C1 segment of cervical spinal cord (tissue), 14 donors: ENCODE measurements at places on chromosomes 7 and 10.

DNA sequence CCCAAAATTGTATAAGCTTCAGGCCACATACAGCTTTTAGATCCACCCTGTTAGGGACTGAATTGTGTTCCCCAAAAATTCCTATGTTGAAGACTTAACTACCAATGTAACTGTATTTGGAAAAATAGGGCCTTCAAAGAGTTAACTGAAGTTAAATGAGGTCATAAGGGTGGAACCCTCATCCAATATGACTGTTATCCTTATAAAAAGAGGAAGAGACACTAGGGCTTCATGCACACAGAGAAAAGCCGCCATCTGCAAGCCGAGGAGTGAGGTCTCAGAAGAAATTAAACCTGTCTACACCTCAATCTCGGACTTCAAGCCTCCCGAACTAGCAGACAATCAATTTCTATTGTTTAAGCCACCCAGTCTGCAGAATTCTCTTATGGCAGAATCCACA lies 317.9 kb upstream of the NFE2L3 start:
- no peak for DNase-seq

GRCh38 chr7:106766551-106766950 lies 98.5 kb upstream of the PIK3CG start:
- DNase-seq: no peak

DNA sequence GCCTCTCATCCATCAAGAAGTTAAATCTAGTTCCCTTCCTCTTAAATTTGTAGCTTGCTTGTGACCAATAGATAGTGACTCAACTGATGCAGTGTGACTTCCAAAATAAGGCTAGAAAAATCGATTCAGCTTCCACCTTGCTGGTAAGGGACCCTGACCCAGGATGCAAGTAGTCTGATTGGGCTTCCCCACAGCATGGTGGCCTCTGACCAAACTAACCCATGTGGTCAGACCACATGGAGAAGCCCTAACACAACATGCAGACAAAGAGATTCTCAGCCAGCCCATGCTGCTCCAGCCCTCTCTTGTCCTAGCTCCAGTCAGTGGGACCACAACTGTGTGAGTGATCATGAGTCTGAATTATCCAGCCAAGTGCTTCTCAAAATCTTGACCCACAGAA lies 710.8 kb downstream of the MAGI2 start:
- no peak for DNase-seq

DNA sequence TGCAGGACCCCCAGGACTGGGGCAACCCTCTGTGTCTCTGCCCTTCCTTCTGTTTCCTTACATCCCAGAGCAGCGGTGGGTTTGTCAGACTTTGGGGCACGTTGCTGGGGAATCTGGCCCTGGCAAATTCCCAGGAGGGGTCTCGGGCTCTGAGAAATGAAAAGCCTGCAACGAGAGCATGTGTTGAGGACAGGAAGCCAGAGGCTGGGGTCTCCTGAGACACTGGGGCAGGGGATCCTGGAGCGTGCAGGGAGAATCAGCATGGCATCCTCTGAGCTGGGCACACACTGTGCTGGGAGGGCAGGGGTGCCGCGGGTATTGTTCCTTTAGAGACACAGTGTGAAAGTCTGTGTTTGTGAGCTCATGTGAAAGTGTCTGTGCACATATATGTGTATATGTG lies 279.9 kb upstream of the PPP2R2D start:
- no peak for DNase-seq

- no peak for DNase-seq
Observed at GRCh38 chr10:119416855-119417254, 125.7 kb downstream of the RGS10 start.

- DNase-seq: no peak
Observed at GRCh38 chr7:36985316-36985715, 261.0 kb upstream of the AOAH start.

DNA sequence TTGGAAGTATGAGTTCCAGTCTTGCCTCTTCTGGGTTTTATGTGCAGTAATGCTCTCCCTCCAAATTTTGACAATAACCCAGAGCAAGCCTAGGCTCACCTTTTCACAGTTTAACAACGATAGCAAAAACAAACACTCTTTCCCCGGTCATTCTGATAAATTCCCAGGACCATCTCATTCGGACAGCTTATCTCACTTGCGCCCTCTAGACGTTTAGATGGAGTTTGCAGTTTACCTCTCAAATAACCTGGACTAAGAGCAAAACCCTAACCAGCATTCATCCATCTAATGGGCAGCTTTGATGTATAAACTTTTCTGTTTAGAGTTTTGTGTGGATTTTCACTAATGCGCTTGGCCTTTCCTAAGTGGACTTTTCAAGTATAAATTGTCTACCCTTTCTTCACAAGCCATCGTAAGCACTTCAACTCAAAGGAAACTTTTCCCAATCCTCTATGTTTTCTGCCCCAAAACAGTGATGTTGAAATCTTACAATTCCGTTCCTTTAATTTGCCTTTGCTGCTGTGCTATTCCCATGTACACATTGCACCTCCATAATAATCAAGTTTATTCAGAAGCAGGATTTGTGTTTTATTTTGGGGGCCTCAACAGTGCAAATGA lies 114.9 kb downstream of the HDAC9 start:
- DNase-seq: no peak

DNA sequence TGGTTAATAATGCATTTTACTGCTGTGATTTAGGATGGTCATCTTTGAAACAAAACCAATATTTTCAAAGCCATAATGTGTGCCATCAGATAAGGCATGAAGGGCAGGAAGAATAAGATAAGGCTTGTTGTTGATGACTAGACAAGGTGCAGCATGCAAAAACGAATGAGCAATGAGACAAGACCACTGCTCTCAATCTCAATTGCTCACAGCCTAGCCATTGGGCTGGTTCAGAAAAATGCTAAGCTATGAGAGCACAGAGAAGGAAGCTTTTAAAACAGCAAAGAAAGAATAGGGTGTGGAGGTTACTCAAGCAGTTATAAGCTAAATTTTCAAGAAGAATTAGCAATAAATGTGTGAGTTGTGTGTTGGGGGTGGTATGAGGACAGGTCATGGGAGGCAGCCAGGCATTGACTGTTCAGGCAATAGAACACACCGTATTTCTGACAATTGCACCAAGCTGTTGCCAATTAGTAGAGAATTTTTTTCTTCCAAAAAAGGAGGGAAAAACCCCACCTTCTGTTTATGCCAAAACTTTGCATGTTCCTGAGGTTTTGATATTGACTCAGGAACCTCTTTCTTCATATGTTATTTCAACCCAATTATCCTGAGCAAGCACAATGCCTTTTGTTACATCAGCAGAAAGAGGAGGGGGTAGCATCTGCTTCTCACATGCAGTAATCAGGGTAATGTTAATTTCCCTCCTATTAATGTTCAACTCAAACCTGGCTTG lies 276.5 kb downstream of the HDAC9 start:
- DNase-seq: no peak

GRCh38 chr10:89466599-89467035 lies 52.2 kb downstream of the IFIT5 start:
- no peak for DNase-seq

DNA sequence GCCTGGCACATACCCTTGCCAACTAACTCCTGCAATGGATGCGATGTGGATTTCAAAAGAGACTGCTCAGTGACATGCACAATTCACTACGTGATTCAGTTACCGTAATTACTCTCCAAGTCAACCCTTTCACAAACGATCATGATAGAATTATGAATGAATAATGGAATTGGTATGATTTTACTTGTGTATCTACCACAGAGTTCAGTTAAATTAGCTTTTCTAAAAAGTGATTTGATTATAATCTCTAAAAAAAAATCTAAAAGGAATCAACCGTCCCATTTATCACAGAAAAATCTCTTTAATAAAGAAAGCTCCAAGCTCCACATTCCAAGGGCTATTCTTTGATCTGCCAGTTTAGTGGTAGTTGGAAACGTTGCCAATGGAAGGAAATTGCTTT lies 30.4 kb upstream of the RSU1 start:
- no peak for DNase-seq

- DNase-seq: no peak
Observed at GRCh38 chr10:101330631-101331225, 23.2 kb upstream of the BTRC start.

DNA sequence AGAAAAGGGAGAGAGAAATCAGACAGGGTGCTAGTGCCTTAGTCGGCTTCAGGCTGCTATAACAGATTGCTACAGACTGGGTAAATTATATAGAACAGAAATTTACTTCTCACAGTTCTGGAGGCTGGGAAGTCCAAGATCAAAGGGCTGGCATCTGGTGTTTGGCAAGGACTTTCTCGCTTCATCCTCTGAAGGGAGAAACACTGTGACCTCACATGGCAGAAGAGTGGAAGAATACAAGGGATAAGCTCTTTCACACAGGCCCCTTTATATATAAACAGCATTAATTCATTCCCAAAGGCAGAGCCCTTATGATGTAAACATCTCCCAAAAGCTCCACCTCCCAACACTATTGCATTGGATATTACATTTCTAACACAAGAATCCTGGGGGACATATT lies 235.5 kb upstream of the INHBA start:
- no peak for DNase-seq

- DNase-seq: no peak
Observed at GRCh38 chr10:19168584-19168983, 120.0 kb downstream of the MALRD1 start.

GRCh38 chr10:71423250-71423649 lies 26.5 kb downstream of the CDH23 start:
- DNase-seq: no peak

DNA sequence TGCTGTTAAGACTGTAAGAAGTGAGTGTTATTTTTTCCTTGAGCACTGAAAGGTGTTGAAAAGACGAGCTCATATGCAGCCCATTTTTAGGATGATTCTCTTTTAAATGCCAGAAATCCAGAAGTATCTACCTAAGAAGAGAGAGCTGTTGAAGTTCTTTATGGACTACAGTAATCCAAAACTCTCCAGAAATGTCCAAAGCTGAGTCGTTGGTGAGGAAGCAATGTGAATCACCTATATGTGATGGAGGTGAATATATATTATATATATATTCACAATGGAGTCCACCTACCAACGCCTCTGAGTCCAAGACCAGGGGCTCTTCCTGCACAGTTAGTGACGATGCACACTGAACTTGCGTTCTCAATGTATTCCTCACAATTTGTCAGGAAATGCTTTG lies 252.7 kb upstream of the PITRM1 start:
- no peak for DNase-seq

DNA sequence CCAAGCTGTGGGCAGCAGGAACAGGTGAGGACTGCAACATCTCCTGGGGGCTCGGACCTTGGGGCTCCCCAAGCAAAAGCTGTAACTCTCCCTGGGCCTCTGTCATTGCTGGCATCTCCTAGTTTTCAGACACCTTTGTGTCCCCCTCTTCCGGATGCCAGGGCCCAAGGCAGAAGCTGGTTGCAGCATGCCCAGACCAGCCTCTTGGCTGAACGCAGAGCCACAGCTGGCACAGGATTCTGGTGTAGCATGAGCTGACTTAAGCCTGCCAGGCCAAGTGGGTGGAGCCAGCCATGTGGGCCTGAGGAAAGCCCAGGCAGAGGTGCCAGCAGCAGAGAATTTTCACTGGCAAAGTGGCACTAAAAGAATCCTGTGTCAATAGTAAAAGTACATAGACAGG lies 43.5 kb downstream of the ZWINT start:
- no peak for DNase-seq

DNA sequence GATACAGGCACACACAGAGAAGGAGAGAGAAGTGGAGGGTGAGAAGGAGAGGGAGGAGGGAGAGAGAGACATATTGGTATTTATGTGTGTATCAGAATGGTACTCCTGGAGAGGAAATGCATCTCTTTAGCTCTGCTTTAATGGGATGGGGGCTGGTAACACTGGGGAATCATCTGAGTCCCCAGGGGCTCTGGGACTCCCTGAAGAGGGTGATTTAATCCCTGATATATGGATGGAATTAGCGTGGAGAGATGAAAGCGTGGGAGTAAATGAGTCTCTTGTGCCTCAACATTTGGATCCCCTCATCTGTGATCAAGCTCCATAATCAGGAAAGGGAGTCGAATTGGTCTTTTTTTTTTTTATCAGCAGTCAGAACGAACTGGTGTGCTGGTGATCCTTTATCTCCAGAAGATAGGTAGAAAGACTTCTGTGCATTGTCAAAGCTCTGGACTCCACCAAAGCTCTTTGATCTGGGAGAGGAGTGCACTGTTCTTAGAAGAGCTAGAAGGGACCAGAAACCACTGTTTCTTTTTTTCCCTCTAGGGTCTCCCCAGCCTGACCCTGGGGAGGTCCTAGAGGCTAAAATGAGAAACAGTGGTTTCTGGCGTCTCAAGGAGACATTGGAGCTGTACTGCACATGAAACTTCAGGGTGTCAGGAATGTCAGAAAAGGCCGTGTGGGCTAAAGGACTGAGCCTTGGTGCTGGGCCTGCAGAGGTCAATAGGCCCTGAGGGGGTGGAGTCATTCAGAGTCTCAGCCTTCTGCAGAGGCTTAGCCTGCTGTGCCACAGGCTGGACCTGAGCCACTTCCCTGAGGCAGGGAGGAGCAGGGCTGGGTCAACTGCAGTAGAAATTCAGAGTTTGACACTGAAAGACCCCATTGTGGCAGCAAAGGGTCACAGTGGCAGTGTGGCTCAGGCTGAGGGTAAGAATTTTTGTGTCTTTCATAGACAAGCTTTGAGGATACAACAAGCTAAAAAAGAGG lies 234.4 kb upstream of the SLC26A5 start:
- no peak for DNase-seq

- DNase-seq: no peak
Observed at GRCh38 chr7:132239422-132239994, 336.8 kb downstream of the PLXNA4 start.

DNA sequence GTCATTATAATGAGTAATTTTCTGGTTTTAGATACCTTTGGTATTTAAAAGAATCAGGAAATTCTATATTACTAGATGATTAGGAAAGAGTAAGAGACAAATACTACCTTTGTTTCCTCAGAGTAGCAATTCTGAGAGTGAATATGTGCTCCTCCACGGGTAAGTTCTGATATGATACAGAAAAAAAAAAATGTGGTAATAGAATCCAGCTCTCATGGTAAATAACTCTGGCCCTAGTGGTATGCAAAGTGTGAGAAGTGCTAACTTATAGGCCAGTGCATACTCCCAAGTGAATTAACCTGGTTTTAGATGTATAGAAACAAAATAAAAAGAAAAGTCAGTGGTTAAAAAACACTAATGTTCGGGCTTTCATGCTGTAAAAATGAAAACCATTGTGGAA lies 512.6 kb upstream of the SEMA3D start:
- DNase-seq: no peak

DNA sequence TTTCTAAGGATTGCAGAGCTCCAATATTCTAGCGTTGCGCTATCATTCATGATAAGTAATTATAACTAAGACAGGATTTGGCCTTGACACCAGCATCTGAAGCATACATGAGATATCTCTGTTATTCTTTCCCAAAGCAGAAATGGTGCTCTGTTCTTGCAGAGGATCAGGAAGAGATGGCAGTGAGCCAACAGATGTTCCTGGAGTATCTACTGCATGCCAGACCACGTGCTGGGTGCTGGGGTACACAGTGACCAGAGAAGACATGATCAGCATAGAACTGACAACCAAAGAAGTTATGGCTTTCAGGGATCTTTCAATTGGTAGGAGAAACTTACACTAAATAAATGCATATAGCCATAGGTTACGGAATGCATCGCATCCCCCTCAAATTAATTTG lies 63.7 kb upstream of the PLXNA4 start:
- DNase-seq: no peak
